ENCODE measurements at places on chromosomes 1 and 21.
A peak's percentile ranks its signal among the peaks of the same experiment; 100 is the strongest.

GRCh38 chr1:205240569-205240968, 12.8 kb downstream of the TMCC2 start:
- DNase-seq, result no peak

GRCh38 chr1:94727846-94728715, 92.1 kb upstream of the SLC44A3 start:
- peak; percentile 93 for DNase-seq

DNA sequence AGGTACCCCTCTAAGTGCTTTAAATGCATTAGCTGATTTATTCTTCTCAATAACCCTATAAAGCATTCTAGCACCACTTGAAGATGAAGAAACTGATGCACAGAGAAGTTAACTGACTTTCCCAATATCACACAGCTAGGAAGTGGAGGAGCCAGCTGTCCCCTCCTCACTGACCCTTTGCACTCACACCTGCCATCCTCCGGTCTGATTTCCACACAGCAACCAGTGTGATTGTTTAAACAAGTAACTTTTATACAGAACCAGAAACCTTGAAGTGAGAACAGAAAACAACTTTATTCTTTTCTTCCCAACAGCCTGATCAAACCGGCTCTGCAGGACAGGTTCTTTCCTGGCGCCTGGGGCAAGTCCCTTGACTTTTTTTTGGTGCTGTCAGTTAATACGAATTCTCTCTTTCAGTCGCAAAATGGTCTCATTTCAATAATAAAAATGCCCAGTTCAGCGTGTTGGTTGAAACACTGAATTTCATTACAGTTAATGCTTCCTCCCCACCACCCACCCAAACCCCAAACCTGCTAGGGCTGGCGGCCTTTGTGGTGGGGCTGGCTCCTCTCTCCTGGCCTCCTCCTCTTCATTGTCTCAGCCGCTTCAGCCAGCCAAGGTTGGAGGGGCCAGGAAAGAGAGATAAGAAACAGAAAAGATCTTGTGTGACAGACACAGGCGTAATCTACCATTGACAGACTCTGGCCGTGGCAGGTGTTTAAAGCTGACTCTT, 26.4 kb upstream of the EEIG2 start:
- DNase-seq, result no peak

GRCh38 chr1:26391450-26391849, 18.9 kb upstream of the ZNF683 start:
- DNase-seq, result no peak

DNA sequence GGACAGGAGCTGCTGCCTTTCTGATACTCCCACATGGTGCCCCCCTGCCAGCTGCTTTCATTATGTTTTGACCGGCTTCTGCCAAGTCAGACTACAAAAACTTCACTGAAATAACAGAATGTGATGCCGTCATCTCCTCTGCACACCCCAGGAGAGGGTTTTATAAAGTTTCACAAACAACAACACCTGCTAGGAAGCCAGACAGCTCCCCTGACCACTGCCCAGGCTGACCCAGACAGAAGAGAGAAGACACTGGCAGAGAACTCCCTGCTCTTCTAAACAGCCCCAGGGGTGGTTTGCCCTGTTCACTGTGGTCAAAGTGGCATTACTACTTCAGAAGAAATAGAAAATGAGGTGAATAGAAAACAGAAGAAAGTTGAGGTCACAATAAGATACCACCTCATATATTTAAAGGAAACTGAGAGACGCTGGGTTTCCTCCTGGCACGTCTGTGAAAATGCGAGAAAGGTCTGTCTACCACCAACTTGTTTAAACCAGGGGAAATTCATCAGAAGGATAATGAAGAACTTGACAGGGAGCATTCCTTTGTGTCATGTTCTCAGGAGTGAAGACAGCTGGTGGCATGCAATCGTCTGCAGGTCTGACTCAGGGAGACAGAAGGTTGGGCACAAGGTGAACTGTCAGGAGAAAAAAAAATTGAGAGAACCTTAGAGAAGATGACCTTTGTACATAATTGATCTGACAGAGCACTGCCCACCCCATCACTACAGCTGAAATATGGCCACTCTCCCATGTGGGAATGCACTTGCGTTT, 119.0 kb upstream of the NFIA start:
- DNase-seq, result no peak

DNA sequence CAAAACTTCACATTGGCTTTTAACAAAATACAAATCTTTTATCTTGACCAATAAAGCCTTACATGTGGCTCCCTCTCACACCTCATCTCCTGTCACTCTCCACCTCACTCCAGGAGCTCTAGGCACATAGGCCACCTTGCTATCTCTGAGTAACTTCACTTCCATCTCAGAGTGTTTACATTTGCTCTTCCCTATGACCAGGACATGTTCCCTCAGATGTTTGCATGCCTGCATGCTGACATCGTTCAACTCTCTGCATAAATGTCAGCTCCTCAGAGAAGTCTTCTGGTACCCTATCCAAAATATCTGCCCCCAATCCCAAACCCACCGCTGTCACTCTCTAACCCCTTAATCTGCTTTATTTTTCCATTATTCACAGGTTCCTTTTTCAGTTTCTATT, 110.9 kb downstream of the TOMM20 start:
- no peak for DNase-seq

DNA sequence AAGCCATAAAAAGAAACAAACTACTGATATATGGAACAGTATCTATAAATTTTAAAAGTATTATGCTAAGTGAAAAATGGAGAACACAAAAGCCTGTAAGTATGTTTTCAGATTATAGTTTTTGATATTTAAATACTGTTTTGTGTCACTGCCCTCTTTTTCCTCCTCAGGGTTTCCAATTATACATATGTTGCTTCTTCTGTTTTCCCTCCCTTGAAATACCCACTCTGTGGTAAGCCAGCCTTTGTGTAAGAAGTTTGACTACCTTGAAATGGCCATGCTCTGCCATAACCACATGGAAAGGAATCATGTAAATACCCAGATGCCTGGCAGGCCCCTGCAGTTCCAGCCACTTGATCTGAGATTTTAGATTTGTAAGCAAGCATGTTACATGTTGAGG, 248.3 kb downstream of the AKT3 start:
- no peak for DNase-seq

DNA sequence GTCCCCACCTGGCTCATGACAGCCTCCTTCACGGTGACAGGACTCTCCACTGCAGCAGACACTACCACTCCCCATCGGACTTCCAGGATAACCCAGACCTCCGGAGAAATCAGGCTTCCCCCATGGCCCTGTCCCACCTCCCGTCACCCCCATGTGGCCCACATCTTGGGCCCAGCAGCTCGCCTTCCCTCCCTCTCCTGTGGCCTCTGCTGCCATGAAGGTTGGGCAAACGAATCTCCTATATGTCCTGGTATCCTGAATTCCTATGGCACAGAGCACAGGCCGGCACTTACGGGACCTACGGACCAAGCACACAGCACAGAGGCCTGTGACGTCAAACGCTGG, 82.0 kb downstream of the NPHP4 start:
- no peak for DNase-seq

GRCh38 chr1:56148326-56149193, 430.8 kb downstream of the PLPP3 start:
- no peak for DNase-seq

GRCh38 chr1:176225479-176225875, 18.4 kb upstream of the COP1 start:
- DNase-seq, result no peak

GRCh38 chr1:217140041-217140901, 417.0 kb upstream of the ESRRG start:
- DNase-seq, result no peak

DNA sequence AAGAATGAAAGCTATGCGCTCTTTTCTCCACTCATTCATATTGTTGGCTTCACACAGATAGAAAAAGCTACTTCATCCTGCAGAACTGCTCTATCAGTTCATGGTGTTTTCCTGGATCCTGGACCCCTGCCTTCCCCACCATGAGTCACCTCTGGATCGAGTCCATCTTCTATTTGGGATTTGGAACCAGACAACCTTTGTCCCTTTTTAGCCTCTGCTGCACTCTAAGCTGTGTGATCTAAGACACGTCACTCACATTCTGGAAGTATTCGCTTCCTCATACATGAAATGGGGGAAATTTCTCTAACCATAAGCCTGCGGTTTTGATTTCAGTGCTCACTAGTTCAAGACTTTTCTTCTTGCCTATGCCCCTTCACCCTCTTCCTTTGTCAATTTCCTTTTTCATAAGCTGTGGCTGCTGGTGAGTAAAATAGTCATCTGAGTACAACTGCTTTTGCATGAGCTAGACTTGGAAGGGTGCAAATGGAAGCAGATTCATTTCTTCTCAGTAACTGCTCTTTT, 14.1 kb upstream of the DEGS1 start:
- no peak for DNase-seq

- no peak for DNase-seq
These were observed 20.7 kb downstream of the SH3BP5L start for GRCh38 chr1:248804771-248805681.

DNA sequence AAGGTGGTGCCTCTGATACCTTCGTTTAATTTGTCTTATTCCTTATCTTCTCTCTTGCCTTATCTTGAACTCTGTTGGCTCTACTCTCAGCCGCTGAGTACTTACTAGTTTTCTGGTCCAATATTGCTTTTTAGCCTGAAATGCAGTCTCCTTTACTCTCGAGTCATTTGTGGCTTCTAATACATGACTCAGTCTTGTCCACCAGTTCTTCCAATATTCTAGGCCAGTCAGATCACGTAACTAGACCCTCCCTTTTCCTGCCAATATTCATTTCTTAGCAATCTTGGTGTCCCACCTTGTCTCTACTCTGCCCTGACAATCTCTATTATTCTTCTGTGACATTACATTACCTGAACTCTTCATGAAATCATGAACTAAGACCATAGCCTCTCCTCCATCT, 555.8 kb downstream of the DPYD start:
- DNase-seq, result no peak

DNA sequence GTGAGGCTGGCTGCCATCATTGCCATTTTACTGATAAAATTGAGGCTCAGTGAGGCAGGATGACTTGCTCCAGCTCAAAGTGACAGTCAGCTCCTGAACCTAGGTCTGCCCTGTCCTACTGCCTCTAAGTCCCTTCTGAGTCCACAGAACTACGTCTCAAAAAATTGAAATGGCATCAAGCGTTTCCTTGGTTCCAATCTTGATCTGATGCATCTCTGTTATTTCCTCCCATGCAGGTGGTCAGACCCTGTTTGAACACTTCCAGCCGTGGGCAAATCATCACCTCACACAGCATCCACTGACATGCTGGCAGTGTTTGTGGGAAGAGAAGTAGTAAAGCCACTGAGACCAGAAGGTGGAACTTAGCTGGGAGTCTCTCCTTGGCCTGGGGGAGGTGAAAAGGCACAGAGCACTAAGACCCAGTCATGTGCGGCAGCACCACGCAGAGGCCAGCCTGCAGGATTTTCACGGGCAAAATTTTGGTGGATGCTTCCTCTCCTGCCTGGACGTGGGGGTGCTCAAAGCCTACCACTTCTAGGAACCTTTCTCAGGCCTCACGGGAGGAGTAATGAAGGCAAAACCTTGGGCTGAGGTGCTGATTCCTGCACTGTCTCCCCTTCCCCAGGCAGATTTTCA, 7.8 kb upstream of the CPLANE2 start:
- no peak for DNase-seq

GRCh38 chr1:241615043-241615974, 24.9 kb downstream of the CHML start:
- DNase-seq, result no peak

- DNase-seq, result no peak
These were observed 19.0 kb upstream of the IRF2BP2 start for GRCh38 chr1:234629026-234629425.

DNA sequence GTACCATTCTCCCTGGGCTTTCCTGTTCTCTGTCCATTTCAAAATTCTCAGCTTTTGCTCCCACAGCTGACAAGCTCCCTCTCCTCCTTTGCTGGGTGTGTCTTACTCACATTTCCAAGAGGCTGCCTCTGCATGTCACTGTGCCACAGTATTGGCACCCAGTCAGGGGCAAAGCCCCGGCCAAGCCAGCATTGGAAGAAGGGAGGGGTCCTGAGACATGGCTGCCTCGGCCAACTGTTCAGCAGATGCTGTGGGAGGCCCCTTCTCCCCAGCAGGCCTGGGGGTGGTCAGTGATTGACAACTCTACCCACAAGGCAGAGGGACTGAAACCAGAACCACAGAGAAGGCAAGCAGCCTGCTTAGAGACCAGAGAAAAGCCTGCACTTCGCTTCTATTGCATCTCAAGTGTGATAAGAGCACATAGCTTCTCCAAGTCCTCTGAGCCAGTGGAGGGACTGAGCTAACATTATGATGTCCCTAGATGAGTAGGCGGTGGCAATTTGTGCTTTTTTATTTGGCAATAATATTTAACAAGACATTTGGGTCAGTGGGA, 294.1 kb downstream of the SIPA1L2 start:
- DNase-seq, result no peak

DNA sequence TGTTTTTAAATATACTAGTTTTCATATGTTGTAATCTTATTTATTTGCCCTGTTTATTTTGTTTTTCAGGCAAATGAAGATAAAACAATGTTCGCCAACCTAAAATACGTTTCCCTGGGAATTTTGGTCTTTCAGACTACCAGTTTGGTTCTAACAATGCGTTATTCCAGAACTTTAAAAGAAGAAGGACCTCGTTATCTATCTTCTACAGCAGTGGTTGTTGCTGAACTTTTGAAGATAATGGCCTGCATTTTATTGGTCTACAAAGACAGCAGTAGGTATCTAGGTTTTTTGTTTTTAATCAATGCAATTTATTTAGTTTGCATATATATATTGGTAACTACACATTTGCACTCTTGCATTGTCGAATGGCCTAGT, 23.7 kb downstream of the SLC35A3 start:
- DNase-seq, result no peak

DNA sequence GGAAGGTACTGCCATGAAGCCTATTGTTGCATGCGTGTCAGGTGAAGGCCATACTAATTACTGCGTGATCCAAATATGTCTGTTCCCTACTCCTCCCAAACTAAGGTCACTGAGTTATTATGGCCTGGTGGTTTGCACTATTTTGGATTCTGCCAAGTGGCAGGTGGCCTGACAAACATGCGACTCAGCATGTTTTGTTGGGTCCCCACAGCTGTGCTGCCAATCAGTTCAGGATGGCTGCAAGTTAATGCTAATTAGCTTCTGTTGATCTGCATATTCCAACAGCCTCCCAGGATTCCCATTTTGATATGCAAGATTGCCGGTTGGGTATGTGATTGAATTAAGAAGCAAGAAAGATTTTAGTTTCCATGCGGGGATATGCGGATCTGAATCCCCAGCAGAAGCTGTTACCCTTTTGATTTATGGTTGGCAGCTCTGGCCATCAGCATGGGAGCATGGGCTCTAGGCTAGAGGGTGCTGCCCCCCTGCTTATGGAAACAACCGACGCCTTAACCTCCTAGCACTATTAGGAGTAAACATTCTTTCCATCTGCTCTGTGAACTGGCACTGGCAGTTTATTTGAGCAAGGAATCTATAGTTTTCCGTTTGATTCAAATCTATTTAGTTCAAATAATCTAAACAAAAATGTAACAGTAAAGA, 429.8 kb upstream of the C1orf87 start:
- no peak for DNase-seq

DNA sequence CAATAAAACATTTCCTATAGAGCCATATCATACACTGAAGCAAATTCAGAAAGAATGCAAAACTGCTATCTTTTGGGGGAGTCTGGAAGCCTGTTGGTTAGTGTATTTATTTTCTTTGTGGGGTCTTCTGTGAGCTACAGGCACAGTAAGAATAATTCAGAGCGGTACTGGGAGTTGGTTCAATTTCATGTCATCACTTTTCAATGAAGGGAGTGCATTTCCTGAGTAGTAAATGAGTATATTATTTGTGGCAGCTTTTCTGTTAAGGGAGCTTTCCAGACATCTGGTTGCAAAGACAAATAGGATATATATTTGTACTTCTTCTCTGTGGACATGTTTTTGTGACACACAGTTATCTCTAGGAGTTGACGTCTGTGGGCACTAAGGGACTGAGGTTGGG, 130.6 kb downstream of the HUNK start:
- no peak for DNase-seq

Measured in AG04450 (cell line).